Erythroblast (primary cell): ENCODE measurements at places on chromosomes 12 and 14.

- no peak for DNase-seq
These were observed 240.3 kb upstream of the TMPO start for GRCh38 chr12:98275131-98275475.

DNA sequence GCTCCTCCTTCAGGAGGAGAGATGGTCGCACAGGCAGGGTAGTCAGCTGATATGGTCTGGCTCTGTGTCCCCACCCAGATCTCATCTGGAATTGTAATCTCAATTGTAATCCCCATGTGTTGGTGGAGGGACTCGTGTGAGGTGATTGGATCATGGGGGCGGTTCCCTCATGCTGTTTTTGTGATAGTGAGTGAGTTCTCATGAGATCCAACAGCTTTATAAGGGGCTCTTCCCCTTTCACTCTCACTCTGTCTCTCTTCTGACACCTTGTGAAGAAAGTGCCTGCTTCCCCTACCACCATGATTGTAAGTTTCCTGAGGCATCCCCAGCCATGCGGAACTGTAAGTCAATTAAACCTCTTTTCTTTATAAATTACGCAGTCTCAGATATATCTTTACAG lies 218.9 kb upstream of the TMTC1 start:
- DNase-seq = no peak

- DNase-seq = no peak
These were observed 221.8 kb upstream of the RTL1 start for GRCh38 chr14:101125313-101125712.

DNA sequence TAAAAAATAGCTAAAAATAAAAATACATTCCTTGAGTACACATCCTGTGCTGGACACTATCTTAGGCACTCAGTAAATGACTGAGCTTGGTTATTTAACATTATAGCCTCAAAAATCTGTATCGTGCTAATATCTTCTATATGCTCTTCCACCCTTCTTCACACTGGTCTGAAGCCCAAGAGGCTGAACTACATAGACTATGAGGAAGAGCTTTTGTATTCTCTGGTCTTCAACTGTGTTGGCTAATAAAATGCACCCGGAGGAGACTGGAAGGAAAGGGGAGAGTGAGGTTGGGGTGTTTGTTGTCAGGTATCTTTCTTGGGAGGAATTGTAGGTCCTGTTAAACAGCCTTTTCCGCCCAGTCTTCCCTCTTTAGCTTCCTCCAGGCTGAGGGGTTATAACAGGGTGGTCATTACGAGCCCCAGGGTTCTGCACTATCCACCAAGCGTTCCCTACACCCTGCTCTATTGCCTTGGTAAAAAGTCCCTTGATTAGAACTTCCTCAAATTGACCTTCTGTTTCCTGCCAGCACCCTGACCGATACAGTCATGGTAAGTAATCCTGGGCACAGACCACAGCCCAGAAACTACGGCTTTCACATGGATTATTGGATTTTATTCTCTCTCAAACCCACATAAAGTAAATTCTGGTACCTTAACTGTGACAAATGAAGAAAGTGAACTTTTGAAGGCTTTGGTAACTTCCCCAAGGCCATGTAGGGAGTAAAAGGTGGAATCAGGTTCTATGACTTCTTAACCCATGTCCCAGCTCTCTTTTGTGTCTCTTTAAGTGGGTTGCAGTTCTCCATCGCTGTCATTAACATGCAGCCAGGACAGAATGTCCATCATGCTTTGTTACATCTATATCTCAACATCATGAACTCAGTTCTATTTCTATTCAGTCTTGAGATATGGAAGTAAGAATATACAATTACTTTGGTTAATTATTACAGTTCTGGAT lies 71.3 kb downstream of the PTHLH start:
- DNase-seq = no peak

- no peak for DNase-seq
These were observed 22.2 kb upstream of the PRICKLE1 start for GRCh38 chr12:42611571-42612230.

- no peak for DNase-seq
These were observed 37.7 kb upstream of the DUSP6 start for GRCh38 chr12:89389755-89390661.

DNA sequence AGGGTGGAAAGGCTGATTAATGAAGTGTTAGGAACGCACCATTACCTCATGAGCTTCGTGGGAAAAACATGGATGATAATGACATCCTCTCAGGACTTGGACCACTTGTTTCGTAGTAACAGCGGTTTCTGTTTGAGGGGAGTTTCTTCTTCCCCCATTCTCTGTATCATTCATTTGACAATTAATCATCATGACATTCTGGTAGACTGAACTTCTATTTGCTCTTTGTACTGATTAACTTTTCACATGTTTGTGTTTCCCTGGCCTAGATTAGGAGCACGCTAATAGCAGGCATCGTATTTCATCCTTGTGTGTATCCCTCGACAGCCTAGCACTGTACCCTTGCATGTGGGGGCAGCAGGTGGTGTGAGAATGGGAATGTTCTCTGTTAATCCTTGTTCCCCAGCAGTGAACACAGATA lies 8.0 kb downstream of the LRRC74A start:
- no peak for DNase-seq

DNA sequence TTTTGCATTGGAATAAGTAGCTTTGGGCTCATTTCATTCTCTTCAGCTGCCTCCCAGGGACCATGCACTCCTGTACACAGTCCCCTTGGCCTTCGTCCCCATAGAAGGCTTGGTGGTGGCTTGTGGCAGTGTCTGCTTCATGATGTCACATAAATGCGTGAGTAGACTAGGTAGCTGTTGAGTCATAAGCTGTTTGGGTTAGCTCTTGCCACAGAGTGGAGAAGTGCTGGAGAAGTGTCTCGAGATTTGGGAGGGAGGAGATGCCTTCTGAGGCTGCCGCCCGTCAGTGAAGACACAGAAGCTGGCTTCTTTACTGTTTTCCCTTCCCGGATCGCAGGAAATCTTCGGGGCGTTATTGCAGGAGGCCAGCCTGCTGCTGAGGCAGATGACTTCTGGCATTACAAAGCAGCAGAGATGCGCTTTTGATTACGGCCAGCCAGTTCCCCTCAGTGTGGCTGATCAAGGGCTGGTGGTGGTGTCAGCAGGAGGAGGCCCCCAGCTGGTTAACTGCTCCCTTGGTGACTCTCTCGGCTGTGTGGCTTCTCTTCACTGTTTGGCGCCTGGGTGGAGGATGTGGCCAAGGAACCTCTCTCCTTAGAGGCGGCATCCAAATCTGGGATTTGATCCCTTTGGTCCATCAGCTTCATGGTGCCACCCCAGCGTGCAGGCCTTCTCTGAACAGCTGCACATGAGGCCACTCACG lies 67.6 kb downstream of the AACS start:
- peak; percentile 7 for DNase-seq

DNA sequence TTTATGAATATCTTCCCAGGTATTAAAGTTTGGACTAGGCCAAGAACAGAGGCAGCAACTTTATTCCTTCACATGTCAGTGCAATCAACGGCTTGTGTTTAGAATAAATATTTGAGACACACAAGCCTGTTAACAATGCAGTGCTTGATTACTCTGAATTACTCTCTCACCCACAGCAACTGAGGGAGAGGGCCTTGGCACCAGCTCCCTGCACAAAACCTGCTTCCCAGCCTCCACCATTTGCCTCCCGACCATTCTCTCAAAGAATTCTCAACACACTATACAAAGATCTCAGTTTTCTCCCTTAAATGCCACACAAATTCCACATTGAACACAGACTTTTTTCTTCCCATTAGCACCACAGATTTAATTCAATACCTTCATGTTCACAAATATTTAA lies 77.0 kb downstream of the STON2 start:
- no peak for DNase-seq

DNA sequence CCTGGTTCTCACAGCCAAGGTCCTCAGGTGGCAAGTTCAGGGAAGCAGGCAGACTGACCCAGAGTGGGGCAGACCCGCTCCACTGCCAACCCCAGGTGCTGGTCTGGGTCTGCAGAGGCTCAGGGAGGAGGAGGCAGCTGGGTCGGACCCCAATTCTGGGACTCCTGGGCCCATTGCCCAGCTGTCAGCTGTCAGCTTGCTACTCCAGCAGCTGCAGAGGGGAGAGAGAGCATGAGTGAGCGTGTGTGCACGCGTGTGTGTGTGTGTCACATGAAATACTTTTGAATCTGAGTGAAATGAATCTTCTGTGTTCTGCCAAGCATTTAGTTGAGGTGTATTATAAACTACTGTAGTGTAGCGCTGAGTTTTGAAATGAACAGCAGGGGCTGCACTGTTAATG lies 30.8 kb downstream of the XRCC3 start:
- no peak for DNase-seq

DNA sequence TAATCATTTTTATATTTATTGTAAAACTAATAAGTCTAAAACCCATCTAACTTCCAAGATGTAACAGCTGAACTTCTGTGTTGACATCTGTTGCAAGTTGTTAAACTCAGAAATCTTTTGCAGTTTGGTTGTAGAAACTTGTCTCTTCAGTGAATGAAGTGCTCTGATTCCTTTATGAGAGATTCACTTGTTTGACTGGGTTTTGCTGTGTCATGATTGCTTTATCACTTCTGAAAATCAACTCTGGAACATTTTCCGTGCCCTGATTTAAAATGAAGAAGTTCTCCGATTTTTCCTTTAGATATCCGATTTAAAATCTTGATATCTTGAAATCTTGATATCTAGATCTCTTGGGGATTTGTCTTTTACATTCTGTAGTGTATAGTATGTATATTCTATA lies 65.1 kb downstream of the DIP2B start:
- no peak for DNase-seq

DNA sequence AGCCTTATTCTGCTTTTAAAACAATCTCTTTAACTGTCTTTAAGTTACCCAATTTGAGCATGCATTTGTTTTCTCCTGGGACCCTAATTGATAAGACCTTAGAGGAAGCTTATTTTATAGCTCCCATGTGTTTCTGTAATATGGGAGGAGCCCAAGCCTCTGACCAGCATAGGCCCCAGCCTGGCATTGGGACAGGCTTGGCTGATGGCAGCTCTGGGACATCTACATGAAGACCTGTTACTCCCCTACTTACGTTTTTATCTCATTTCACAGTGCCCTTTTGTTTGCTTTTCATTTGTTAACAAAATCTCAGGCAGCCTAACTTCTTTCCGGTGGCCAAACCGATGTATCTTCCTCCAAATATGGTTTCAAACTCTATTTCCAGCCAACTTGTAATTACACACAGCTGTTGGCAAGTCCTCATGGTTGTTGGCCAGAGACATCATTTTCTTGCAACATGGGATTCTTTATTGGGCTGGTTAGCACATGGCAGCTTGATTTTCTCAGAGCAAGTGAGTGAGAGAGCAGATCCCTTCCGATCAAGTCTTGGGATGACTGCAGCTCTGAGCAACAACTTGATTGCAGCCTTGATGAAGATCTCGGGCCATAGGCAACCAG lies 1117.5 kb downstream of the AACS start:
- no peak for DNase-seq

DNA sequence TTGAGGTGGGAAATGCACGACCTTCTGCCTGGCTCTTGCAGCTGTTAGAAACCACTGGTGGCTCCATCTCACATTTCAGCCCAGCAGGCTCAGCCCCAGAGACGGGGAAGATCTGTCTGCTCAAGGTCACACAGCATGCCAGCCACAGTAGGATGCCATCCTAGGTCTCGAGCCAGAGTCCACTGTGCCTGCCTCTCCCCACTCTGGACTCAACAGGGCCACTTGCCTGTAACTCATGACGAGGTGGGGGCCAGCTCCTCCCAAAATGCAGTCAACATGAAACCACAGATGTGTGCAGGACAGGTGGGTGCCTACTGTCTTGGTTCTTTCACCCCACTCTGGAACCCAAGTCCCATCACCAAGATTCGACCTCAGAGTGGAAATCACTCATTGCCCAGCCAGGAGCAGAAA lies 23.2 kb downstream of the BCL11B start:
- no peak for DNase-seq
